AG09309 (cell line): ENCODE measurements at places on chromosomes 2 and 18.

- DNase-seq, result no peak
Observed at GRCh38 chr2:192634557-192634956, 439.8 kb upstream of the TMEFF2 start.

- DNase-seq, result no peak
Observed at GRCh38 chr18:25422230-25422629, 70.3 kb upstream of the ZNF521 start.

DNA sequence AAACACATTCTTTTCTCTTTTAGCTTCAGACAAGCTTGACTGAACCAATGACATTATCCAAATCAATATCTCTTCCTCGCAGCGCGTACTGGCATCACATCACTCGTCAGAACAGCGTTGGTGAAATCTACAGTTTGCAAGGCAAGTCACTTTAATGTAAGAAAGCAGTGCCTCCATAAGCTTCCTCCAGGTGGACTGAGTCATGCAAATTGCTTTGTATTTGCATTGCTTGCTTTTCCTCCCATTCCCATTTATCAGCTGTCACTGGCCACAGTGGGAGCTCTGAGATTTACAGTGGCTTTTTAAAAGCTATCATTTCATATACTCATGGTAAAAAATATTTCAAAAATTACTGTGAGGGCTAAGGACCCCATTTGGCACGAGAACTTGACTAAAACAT, 189.9 kb downstream of the CD226 start:
- no peak for DNase-seq

DNA sequence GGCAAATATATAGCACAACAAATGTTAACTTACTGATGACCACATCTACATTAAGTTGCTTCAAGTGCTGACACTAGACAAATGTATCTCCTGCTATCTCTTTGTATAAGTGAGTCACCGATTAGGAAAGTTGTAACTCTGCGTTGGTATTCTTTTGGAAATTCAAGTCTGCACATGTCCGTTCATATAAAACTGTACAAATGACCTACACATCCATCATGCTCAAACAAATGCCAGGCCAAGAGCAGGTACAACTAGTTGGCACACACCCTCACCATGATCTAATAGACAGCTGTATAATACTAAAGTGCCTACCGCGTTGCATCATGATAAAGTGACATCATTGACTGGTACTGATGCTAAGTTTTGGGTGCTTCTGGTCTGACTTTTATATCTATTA, 141.1 kb downstream of the RBMS1 start:
- DNase-seq, result no peak
